ENCODE measurements at places on chromosomes 12 and 14. TPM values are rescaled to one million over a fixed set of nuclear protein-coding genes. Genes with fewer than 3 reads are reported as not detected.

DNA sequence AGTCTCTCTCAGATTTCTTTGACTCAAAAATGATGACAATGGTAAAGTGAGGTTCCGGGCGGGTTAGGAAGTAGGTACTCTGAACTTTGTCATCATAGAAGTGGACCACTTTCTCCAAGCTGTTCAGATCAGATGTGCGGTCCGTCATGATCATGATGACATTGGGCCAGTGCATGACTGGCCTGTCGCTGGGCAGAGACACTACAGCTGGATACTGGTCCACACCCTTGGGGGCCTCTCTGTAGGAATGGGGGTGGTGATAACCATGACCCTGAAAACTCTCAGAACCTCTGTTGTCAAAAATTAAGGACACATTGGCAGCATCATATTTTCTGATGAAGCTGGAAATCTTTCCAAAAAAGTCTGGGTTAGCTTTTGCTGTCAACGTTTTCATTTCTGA lies 28.2 kb downstream of the KICS2 start:
- DNase-seq: no peak

DNA sequence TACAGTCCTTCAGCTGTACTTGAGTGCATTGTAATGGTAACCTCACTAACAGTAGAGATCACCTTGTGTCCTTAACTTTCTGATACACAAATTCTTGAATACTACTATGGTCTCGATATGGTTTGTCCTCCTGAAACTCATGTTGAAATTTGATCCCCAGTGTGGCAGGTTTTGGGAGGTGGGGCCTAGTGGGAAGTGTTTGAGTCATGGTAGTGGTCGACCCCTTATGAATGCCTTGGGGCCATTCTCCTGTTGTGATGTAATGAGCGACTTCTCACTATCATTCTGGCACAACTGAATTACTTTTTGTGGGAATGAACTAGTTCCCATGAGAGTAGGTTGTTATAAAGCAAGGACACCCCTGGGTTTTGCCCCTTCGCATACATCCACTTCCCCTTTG lies 52.3 kb downstream of the IPO8 start:
- no peak for DNase-seq

DNA sequence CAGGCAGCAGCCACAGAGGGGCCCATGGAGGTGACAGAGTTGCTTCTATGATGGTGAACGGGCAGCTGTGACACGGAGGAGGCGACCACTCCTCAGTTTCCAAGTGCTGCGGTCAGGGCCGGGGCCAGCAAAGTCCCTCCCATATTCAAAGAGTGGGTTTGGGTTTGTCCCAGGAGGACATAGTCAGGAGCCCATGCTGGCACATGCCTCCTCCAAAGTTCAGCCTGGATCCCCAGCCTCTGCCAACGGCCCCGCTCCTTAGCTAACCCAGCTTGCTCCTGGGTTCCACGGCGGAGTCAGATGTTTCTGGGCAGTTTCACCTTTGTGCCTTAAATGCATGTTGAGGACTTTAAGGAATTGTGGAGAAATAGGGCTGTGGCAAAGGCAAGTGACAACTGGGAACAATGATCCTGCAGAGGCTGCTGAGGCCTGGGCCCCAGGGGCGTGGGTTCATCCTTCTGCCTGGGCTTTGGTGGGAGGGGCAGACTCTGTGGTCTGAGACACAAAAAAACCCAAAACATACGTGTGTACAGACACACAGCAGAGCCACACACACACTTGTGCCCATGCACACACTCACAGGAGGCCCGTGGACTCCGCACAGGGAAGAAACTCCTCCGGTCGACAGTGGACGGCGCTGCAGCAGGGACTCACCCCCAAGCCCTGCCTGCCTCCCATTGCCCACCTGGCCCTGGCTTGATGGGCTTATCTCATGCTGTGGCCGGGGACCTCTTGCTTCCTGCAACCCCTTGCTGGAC lies 399.4 kb downstream of the TMEM121 start:
- DNase-seq: no peak

- DNase-seq: no peak
Measured at GRCh38 chr12:53179687-53180219, 769 bp upstream of the ZNF740 start.

GRCh38 chr14:90894241-90894640 lies 78.0 kb upstream of the TTC7B start:
- no peak for DNase-seq

DNA sequence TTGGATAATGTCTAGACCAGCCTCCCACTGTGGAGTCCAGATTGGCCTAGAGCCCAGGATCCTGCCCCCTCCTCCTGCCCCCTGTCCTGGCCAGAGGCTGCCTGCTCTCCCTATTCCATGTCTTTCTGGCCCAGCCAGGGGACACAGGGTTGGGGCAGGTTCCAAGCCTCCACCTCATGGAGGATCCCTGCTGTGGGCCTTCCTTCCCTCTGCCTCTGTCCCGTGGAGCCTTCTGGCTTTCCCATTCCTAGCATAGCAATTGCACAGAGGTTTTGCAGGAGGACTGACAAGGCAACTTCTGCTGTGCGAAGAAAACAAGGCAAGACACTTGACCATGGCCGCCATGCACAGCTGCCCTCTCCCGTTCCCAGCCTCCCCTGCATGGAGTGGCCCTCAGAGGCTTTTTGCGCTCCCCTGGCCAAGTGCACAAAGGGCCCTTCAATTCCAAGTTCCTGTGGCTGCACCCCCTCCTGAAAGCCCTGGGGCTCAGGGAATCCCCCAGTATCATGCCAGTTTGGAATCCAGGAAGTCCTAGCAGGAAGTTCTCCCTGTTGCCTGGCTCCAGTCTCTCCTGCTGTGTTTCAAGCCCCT lies 42.1 kb downstream of the KRT80 start:
- no peak for DNase-seq

GRCh38 chr12:98354520-98355035 lies 160.8 kb upstream of the TMPO start:
- no peak for DNase-seq

DNA sequence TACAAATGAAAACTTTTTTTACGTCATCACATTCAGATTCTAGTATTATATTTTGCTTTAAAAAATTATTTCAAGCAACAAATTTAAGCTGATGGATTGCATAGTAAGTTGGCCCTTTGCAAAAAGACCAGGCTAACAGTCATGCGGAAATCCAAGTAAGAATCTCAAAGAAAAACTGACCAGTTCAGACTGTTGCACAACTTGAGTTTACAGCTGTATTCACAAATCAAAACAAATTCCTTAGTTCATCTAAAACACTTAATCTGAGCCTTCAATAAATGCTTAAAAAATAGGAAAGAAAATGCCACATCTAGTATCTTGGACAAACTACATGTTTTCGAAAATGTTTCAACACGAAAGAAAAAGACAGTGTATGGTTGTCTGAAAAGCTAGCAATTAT lies 847 bp downstream of the CCDC59 start:
- no peak for DNase-seq

DNA sequence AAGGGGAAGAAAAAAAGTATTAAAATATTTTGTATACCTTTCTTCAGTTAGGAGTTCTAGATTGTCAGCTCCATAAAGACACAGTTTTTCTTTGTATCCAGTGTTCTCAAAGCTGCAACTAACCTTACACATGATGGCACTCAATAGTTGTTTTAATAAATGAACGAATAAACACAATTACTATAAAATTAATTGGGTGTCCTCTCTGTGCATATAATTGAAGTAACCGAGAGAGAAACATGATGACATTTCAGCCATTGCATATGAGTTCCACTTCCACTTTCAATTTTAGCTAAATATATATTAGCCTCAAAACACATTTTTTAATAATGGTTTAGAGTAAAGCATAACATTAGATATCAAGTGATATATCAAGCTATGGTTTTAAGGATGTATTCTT lies 671.2 kb downstream of the LRFN5 start:
- no peak for DNase-seq

DNA sequence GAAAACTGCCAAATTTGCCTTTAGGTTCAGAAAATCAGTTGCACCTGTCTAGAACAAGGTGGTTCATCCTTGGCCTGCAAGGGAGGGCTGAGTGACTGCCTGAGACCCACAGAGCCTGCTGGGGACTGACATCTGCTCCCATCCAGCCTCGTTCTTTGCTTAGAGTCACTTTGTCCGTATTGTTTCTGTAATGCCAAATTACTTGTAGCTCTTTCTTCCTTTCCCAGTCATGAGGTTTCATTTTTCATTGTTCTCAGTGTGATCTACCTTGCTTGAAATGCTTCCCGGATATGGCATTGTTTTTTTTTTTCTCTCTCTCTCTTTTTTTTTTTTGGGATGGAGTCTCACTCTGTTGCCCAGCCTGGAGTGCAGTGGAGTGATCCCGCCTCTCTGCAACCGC lies 21.3 kb downstream of the TSPAN9 start:
- no peak for DNase-seq

GRCh38 chr14:37246427-37246829 lies 48.7 kb downstream of the MIPOL1 start:
- DNase-seq: no peak

DNA sequence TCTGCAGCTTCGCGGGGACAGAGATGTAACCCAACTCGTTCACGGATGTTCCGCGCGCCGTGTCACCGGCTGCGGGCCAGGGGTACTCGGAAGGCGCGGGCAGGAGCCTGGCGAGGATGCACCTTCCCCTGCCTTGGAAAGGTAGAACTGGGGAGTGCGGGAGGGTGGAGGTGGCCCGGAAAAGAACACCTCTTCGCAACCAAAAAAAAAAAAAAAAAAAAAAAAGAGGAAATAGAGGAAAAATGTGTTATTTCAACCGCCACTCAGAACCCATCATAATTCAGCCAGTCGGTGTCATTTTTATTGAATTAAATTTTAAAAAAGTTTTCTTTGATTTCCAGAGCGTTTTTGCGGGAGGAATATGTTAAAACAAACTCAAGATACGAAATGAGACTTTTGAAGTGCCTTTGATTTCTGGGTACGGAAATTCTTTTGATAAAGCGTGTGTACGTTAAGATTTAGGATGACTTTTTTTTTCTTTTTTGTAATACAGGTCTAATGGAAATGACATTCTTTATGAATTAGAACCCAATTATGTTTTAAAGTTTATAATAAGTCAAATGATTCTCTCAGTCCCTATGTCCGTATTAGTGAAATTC lies 8.9 kb downstream of the CDKN1B start:
- DNase-seq: no peak

DNA sequence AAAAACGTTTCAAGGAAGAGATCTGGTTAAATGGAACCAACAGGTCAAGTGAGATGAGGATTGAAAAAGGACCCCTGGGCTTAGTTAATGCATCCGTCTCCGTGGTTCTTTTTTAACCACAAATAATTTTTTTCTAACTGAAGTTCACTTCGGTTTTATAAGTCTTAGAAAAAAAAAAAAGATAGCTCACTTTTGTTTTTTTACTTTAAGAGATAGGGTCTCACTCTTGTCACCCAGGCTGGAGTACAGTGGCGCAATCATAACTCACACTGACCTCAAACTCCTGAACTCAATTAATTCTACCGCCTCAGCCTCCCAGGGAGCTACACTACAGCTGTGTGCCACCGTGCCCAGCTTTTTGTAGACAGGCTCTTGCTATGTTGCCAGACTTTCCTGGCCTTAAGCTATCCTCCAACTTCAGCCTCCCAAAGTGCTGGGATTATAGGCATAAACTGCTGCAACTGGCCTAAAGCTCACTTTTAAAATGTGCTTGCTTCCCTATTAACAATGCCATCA lies 11.8 kb downstream of the HNRNPC start:
- DNase-seq: no peak

DNA sequence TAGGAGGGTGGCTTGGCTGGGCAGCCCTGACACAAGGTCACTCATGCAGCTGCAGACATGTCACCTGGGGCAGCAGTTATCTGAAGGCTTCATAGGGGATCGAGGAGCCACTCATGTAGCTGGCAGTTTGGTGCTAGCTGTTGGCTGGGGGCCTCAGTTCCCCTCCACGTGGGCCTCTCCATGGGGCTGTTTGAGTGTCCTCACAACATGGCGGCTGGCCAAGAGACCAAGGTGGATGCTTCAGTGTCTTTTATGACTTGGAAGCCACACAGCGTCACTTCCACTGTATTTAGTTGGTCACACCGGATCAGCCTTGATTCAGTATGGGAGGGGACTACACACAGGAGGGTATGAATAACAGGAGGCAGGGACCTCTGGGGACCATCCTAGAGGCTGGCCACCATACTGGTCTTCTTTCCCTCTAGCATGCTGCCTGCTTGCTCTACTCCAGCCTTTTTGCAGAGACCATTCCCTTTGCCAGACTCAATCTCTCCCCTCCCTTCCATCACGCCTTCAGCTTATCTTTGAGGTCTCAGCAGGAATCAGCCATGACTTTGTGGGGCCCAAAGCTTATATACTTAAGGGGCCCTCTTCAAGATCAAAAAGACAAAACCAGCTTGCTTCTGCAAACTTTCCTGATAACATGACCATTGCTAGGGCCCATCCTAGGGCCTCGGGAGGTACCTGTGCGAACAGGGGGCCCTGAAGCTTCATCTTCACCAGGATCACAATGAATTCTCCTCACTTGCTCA lies 53.4 kb downstream of the RPH3A start:
- no peak for DNase-seq

GRCh38 chr14:22304326-22304725 lies 284.7 kb downstream of the DAD1 start:
- DNase-seq: no peak

DNA sequence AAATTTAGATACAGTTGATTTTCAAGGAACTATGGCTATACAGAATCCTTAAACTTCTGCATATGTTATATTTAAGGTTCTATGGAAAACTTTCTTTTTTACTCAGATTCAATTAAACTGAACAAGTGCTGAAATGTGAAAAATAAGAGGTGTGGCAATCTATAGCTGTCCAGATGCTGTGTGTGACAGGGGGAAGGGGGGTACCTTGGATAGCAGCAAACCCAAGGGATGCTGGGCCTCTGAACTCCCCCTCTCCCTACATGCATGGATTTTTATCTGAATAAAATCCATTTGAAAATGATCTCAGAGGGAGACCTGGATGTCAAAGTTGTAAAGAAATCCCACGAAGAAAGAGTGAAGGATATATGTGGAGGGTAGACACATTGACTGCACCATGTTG lies 82.8 kb upstream of the CCDC198 start:
- no peak for DNase-seq

DNA sequence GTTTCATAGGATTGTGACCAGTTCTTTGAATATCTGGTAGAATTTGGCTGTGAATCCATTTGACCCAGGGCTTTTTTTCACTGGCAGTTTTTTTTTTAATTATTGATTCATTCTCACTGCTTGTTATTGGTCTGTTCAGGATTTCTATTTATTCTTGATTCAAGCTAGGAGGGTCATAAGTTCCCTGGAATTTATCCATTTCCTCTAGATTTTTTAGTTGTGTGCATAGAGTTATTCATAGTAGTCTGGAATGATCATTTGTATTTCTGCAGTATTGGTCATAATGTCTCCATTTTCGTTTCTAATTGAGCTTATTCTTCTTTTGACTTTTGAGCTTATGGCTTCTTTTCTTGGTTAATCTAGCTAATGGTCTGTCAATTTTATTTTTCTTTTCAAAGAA lies 291.6 kb downstream of the AKAP6 start:
- no peak for DNase-seq

TAS2R14 gene
- total RNA-seq: 3.2 TPM

PPM1H gene
- 1.9 TPM for total RNA-seq

SLC17A8 gene
- total RNA-seq: 0.31 TPM

BHLHE41 gene
- 11.8 TPM for total RNA-seq

GDF3 gene
- 1.2 TPM for total RNA-seq

CPNE8 gene
- total RNA-seq: 27.7 TPM

Measured in adrenal gland (tissue), 19 donors.